Astrocyte (in vitro differentiated cells and primary cell): ENCODE measurements at places on chromosomes 5 and 9.

GRCh38 chr9:138100711-138101350, 223.2 kb downstream of the CACNA1B start:
- no peaks in the 10 kb centered on the region for H3K4me1 ChIP-seq
- no peak overlapping the region for H3K27ac ChIP-seq
- no peak overlapping the region for H3K4me3 ChIP-seq
- no peak for DNase-seq
- H3K27me3 ChIP-seq: no peaks in the 10 kb centered on the region

GRCh38 chr5:178428341-178429155, 161.6 kb downstream of the COL23A1 start:
- H3K4me1 ChIP-seq: no peaks in the 10 kb centered on the region
- H3K36me3 ChIP-seq: no peaks in the 10 kb centered on the region
- DNase-seq: no peak

DNA sequence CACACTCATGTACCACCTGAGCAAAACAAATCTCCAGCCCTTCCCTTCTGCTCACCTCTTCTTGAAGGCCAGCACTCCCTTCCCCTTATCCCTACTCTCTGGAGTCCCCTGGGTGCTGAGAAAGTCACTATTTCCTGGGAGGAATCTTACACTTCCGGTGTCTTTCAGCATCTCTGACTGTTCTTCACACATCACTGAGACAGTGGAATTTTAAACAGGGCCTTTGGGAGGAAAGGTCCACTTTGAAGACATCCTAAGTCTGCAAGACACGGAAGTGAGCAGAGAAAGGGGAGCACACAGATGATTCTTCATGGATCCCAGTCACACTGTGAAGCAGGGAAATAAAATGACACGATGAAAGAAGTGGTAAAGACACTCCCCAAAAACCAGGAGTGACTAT, 25.6 kb downstream of the FRMD3 start:
- no peak overlapping the region for H3K27ac ChIP-seq
- H3K36me3 ChIP-seq: no peaks in the 10 kb centered on the region
- no peak for DNase-seq
- H3K27me3 ChIP-seq: no peaks in the 10 kb centered on the region
- H3K4me1 ChIP-seq: peaks cover 7% of the 10 kb centered on the region

DNA sequence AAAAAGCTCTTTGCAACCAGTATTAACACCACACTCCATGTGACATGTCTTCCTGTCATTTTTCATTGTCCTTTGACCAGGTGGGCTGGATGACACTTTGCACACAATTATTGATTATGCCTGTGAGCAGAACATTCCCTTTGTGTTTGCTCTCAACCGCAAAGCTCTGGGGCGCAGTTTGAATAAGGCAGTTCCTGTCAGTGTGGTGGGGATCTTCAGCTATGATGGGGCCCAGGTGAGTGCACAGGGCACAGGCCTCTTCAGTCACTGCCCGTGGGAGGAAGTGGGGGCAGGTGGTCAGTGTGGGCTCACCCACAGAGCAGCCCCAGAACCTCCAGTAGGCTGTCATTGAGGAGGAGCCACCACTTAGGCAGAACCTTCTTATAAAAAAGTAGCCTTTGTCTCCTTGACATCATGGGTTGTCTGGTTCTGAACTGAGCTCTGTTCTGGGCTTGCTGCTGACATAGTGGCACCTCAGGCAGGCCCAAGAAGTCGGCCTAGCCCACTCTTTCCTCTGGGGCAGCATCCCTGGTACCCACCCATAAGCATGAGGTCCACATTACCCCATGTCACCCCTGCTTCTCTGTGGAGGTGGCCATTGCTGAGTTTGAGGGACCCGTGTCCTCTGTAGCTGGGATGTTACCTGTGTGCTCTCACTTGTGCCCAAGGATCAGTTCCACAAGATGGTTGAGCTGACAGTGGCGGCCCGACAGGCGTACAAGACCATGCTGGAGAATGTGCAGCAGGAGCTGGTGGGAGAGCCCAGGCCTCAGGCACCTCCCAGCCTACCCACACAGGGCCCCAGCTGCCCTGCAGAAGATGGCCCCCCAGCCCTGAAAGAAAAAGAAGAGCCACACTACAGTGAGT, 39.3 kb downstream of the SECISBP2 start:
- no peak overlapping the region for H3K27ac ChIP-seq
- H3K4me1 ChIP-seq: no peaks in the 10 kb centered on the region
- peaks cover 55% of the 10 kb centered on the region for H3K36me3 ChIP-seq
- no peak overlapping the region for H3K4me3 ChIP-seq
- DNase-seq: no peak

- no peak for DNase-seq
- H3K36me3 ChIP-seq: no peaks in the 10 kb centered on the region
- no peaks in the 10 kb centered on the region for H3K4me1 ChIP-seq
- no peak overlapping the region for H3K4me3 ChIP-seq
Observed at GRCh38 chr5:130923543-130924124, 241.4 kb downstream of the HINT1 start.

DNA sequence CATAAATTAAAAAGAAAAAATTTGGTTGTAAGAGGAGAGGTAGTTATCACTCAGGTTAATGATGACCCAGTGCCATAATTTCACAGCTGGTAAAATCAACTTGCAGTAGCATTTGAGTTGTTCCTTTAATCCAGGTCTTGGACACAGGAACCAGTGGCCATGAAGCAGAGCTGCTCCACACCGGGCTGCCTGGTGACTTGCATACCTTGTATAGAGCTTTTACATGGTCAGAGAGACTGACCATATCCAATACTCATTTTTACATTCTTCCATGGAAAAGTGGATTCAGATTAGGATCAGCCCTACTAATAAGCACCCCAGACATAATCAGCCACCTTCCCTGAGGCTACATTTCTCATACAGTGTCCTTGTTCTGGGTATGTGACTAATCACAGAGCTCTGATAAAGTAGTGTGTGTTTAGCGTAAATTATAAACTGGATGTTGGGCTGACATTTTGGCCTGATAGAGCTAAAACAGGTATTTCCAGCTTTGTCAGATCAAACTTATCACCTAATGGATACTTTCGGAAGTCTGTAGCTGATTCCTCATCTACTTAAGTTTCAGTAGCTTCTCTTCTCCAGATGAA, 77.0 kb upstream of the ZSWIM6 start:
- H3K27ac ChIP-seq: no peak overlapping the region
- H3K27me3 ChIP-seq: no peaks in the 10 kb centered on the region
- DNase-seq: no peak
- no peaks in the 10 kb centered on the region for H3K36me3 ChIP-seq
- H3K4me3 ChIP-seq: no peak overlapping the region
- H3K4me1 ChIP-seq: peaks cover 7% of the 10 kb centered on the region

GRCh38 chr5:173884402-173885053, 3.6 kb upstream of the CPEB4 start:
- no peak for DNase-seq
- no peak overlapping the region for H3K27ac ChIP-seq
- peaks cover 10% of the 10 kb centered on the region for H3K4me1 ChIP-seq

DNA sequence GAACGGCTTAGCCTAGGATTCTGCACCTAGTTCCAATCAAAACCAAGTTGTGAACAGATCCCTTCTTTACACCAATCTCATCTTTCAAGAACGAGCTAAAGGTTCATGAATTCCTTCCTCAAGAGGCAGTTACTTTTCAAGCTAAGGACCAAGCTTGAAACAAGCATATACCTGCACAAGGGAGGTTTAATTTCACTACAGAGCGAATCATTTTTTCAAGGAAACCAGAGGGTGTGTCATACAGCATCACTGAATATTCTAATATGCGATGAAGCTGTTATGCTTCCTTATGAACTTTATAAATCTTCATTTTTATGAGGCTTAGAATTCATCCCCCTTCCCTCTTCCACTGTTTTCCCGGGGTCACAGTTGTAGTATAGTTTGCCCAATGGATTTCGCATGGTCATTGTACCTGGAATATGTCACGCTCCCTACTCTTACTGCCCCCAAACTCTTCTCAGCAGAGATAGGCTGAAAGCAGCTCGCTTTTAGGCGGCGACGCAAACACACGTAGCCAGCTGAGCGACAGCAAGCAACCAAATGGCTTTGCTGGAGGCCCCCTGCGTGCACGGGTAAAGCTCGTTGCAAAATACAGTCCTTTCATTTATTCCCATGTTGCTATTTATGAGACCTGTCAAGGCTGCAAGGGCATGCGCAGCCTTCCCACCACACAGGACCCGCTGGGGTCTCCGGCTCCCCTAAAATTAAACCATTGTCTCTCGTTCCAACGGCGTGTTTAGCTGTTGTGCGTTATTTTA, 832 bp downstream of the LMBRD2 start:
- peak overlapping the region; percentile 88 for H3K4me3 ChIP-seq
- H3K27me3 ChIP-seq: no peaks in the 10 kb centered on the region
- peak; percentile 30 for DNase-seq
- peaks cover 17% of the 10 kb centered on the region for H3K4me1 ChIP-seq
- H3K27ac ChIP-seq: peak overlapping the region; percentile 6

- H3K4me1 ChIP-seq: no peaks in the 10 kb centered on the region
- H3K27ac ChIP-seq: no peak overlapping the region
- no peak for DNase-seq
- no peaks in the 10 kb centered on the region for H3K27me3 ChIP-seq
Observed at GRCh38 chr9:115050002-115050490, 67.9 kb downstream of the TNC start.

- H3K27me3 ChIP-seq: no peaks in the 10 kb centered on the region
- DNase-seq: no peak
- peaks cover 5% of the 10 kb centered on the region for H3K4me1 ChIP-seq
- no peak overlapping the region for H3K27ac ChIP-seq
Observed at GRCh38 chr5:17058438-17058837, 122.3 kb upstream of the MYO10 start.

DNA sequence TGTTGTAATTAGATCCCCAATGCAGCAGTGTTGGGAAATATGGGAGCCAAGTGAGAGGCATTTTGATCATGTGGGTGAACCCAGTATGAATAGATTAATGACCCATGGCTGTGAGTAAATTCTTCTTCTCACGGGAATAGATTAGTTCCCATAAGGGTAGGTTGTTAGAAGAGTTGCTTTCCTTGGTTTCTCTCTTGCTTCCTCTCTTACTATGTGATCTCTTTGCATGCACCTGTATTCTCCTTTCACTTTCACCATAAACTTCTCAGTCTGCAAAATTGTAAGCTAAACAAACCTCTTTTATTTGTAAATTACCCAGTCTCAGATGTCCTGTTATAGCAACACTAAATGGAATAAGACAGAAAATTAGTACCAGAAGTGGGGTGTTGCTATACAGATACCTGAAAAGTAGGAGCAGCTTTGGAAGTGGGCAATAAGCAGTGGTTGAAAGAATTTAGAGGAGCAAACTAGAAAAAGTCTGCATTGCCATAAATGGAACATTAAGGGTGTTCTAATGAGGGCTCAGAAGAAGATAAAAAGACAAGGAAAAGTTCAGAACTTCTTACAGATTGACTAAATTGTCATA, 1090.0 kb upstream of the ARRDC3 start:
- DNase-seq: no peak
- H3K27me3 ChIP-seq: no peaks in the 10 kb centered on the region
- no peak overlapping the region for H3K4me3 ChIP-seq
- no peaks in the 10 kb centered on the region for H3K4me1 ChIP-seq
- no peaks in the 10 kb centered on the region for H3K36me3 ChIP-seq

DNA sequence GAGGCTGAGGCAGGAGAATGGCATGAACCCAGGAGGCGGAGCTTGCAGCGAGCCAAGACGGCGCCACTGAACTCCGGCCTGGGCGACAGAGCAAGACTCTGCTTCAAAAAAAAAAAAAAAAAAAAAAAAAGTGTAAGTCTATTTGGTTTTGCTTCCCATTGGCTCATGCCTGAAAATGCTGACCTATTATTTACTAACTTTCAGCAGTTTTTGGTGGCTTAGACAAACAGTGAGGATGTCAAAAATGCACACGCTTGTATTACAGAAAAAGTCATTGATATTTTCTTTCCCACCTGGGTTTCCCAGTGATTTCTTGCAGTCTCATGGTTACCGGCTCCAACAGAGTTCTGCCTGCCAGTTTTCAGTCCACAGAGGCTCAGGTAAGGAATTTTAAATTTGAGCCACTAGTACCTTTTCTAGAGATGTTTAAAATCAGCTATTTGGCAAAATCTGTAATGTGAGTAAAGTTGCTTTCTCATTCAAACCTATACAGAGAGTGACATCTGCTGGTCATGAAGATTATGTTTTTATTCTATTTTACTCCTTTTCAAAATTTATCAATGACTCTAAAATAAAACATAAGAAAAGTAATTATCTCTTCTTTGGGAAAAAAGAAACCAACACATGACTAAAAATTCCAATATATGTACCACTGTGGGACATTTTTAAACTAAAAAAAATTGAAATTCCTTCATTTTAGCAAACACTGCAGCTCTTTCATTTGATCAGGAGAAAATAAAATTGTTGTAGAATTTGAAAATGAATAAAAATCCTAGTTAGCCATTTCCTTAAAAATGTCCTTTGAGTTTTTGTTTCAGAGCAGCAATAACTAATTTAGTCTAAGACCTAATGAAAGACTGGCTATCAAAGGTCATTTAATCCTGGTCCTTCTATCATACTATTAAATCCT, 8.8 kb downstream of the FAM200C start:
- no peaks in the 10 kb centered on the region for H3K36me3 ChIP-seq
- no peak overlapping the region for H3K27ac ChIP-seq
- no peaks in the 10 kb centered on the region for H3K27me3 ChIP-seq
- peak; percentile 16 for DNase-seq

GRCh38 chr9:112033237-112034215, 136.9 kb downstream of the UGCG start:
- H3K36me3 ChIP-seq: no peaks in the 10 kb centered on the region
- H3K27me3 ChIP-seq: no peaks in the 10 kb centered on the region
- DNase-seq: no peak
- peak overlapping the region; percentile 63 for H3K27ac ChIP-seq

DNA sequence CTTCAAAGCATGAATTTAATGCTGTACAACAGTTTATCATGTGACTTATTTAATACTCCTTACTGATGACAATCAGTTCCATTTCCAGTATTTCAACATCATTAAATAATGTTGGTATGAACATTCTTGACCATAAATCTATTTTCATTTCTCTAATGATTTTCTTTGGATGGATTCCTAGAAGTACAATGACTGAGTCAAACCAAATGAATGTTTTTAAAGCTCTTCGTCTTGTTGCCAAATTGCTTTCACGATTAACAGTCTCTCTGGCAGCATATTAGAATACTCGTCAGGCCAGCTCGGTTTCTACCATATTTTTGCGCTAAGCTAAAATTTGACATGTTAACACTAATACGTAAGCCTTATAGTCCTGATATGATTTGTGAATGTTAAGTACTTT, 197.0 kb downstream of the TRPM3 start:
- H3K27ac ChIP-seq: peak overlapping the region; percentile 70
- peak; percentile 92 for DNase-seq
- peak overlapping the region; percentile 53 for H3K4me3 ChIP-seq
- no peaks in the 10 kb centered on the region for H3K27me3 ChIP-seq
- H3K4me1 ChIP-seq: peaks cover 26% of the 10 kb centered on the region

- no peak overlapping the region for H3K27ac ChIP-seq
- H3K4me3 ChIP-seq: no peak overlapping the region
- H3K4me1 ChIP-seq: peaks cover 2% of the 10 kb centered on the region
- no peak for DNase-seq
Observed at GRCh38 chr5:9421884-9422283, 124.0 kb downstream of the SEMA5A start.
